Large intestine (tissue), 12 donors: ENCODE measurements at places on chromosomes 2 and 18. TPM values are rescaled to one million over a fixed set of nuclear protein-coding genes. Genes with fewer than 3 reads are reported as not detected.

- H3K36me3 ChIP-seq: no peaks in the 10 kb centered on the region
- no peaks in the 10 kb centered on the region for H3K4me1 ChIP-seq
- no peak overlapping the region for H3K4me3 ChIP-seq
- H3K27me3 ChIP-seq: no peaks in the 10 kb centered on the region
- H3K27ac ChIP-seq: no peak overlapping the region
- peak; percentile 18 for DNase-seq
These were observed 269.2 kb downstream of the NYAP2 start for GRCh38 chr2:225668606-225669266.

- H3K36me3 ChIP-seq: no peaks in the 10 kb centered on the region
- H3K27me3 ChIP-seq: no peaks in the 10 kb centered on the region
- H3K4me3 ChIP-seq: no peak overlapping the region
- H3K4me1 ChIP-seq: no peaks in the 10 kb centered on the region
- H3K27ac ChIP-seq: no peak overlapping the region
These were observed 80.5 kb upstream of the CAVIN2 start for GRCh38 chr2:191927319-191927867.

DNA sequence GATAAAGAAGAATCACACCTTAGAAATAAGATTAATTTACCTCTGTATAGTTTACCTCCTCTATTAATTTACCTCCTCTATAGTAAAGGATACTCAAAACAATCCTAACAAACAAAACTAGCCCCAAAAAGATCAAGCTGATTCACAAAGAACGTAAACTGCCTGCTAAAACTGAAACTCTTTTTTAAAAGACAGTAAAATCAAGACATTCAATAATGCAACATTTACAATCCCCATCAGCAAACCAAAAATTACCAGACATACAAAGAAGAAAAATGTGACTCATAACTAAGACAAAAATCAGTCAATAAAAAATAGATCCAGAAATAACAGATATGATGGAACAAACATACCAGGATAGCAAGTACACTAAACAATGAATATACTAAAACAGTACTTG, 215.7 kb downstream of the ZEB2 start:
- no peaks in the 10 kb centered on the region for H3K36me3 ChIP-seq
- no peaks in the 10 kb centered on the region for H3K4me1 ChIP-seq
- no peaks in the 10 kb centered on the region for H3K27me3 ChIP-seq
- DNase-seq: no peak
- no peak overlapping the region for H3K4me3 ChIP-seq

DNA sequence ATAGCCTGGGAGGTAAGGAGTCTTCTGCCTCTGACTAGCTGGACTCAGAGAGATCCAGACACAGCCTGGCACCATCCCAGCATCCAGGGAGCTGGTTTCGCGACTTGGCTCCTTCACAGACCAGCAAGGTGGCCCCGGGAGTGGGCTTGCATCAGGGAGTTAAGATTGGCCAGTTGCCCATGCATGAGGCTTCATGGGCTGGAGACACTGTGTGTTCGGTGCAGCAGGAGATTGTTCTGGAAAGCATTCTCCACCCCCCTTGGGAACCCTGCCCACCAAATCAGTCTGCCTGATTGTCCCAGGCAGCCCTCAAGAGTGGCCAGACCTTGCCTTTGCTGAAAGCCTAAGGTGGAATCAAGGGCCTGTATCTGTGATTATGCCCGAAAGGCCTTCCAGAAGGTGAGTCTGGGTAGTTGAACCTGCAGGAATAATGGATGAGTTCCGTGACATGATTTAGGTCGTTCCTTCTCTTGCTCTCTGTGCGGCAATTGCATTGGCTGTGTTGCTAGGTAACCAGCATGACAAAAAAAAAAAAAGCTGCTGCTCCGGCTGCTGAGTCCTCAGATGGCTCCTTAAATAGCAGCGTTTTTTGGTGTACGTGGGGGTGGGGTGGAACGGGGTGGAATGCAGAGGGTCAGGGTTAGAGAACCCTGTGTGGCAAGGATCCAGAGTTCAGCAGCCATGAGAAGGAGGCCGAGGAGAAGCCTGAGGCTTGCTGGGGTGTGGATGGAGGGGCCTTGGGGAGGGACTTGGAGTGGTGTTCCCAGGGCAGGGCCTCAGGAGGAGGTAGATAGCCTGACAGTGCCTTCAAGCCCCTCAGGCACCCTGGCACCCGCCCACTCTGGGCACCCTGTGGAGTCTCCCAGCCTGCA, 93.0 kb upstream of the MCFD2 start:
- DNase-seq: peak; percentile 40
- H3K36me3 ChIP-seq: peaks cover 46% of the 10 kb centered on the region
- H3K27ac ChIP-seq: peak overlapping the region; percentile 41
- no peak overlapping the region for H3K4me3 ChIP-seq
- H3K27me3 ChIP-seq: no peaks in the 10 kb centered on the region

ACMSD gene
- 0.34 TPM for polyA plus RNA-seq

- no peak overlapping the region for H3K4me3 ChIP-seq
- no peaks in the 10 kb centered on the region for H3K4me1 ChIP-seq
- H3K27ac ChIP-seq: no peak overlapping the region
- H3K27me3 ChIP-seq: no peaks in the 10 kb centered on the region
- H3K36me3 ChIP-seq: no peaks in the 10 kb centered on the region
These were observed 9.9 kb upstream of the ABHD3 start for GRCh38 chr18:21714474-21714873.

HSPE1 gene
- polyA plus RNA-seq: 268 TPM

GRCh38 chr18:48452861-48453323, 43.7 kb upstream of the ZBTB7C start:
- peaks cover 43% of the 10 kb centered on the region for H3K4me1 ChIP-seq
- H3K36me3 ChIP-seq: no peaks in the 10 kb centered on the region
- no peaks in the 10 kb centered on the region for H3K27me3 ChIP-seq
- peak; percentile 92 for DNase-seq

AGPS gene
- polyA plus RNA-seq: 24.2 TPM

- no peak overlapping the region for H3K27ac ChIP-seq
- no peaks in the 10 kb centered on the region for H3K4me1 ChIP-seq
These were observed 1919.1 kb upstream of the PIK3C3 start for GRCh38 chr18:40035966-40036365.

DNA sequence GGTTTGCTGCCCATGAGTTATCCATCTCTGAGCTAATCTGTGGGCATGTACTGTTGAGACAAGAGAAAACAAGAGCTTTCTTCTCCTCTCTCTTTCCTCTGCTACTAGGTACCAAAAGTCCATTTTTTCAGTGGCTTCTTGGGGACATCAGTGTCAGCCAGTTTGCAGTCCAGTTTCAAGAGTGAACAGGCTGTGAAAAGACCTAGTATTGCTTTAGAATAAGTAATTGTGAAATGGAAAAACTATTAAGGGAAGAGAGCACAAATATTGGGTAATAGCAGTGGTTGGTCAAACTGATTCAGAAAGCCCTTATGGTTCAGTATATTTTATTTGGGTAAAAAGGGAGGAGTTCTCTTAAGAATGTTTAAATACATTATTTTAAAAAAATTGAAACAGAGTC, 33.0 kb upstream of the MEP1B start:
- H3K4me3 ChIP-seq: no peak overlapping the region
- no peak overlapping the region for H3K27ac ChIP-seq
- no peaks in the 10 kb centered on the region for H3K27me3 ChIP-seq
- no peak for DNase-seq
- H3K4me1 ChIP-seq: peaks cover 18% of the 10 kb centered on the region

- no peak for DNase-seq
- peaks cover 19% of the 10 kb centered on the region for H3K36me3 ChIP-seq
- no peak overlapping the region for H3K27ac ChIP-seq
- H3K4me3 ChIP-seq: no peak overlapping the region
These were observed 139.3 kb upstream of the EPAS1 start for GRCh38 chr2:46157966-46158310.

MFF gene
- polyA plus RNA-seq: 87.3 TPM

PPP1R1C gene
- 3.3 TPM for polyA plus RNA-seq

GRCh38 chr2:219452361-219453317, 18.0 kb downstream of the SPEG start:
- H3K4me3 ChIP-seq: no peak overlapping the region
- no peak for DNase-seq
- H3K36me3 ChIP-seq: peaks cover 5% of the 10 kb centered on the region
- H3K27me3 ChIP-seq: peaks cover 42% of the 10 kb centered on the region
- peak overlapping the region; percentile 67 for H3K27ac ChIP-seq

- H3K27me3 ChIP-seq: no peaks in the 10 kb centered on the region
- DNase-seq: no peak
- H3K36me3 ChIP-seq: no peaks in the 10 kb centered on the region
- H3K27ac ChIP-seq: no peak overlapping the region
- no peaks in the 10 kb centered on the region for H3K4me1 ChIP-seq
These were observed 520.5 kb upstream of the CDH7 start for GRCh38 chr18:65230311-65230710.

GRCh38 chr2:201500534-201500933, 49.0 kb downstream of the STRADB start:
- no peaks in the 10 kb centered on the region for H3K4me1 ChIP-seq
- no peaks in the 10 kb centered on the region for H3K36me3 ChIP-seq
- H3K27ac ChIP-seq: no peak overlapping the region

CPS1 gene
- polyA plus RNA-seq: 657 TPM

PLA2R1 gene
- 18.4 TPM for polyA plus RNA-seq

DNA sequence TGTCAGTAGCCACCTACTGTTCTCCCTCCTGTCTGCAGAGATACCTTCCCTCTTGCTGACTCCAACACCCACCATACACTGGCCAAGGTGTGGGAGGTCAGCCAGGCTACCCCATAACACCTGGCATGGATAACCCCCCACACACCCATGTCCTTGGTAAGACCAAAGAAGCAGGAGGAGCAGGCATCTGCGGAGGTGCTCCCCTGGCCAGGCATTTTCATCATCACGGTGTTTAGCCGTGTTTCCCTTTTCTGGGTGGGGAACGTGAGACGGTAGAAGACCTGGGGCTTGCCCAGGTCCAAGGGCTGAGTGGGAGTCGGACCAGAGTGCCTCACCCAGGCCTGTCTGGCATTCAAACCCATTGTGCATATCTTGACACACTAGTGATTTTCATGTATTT, 150.3 kb downstream of the SMAD7 start:
- DNase-seq: no peak
- peak overlapping the region; percentile 92 for H3K27ac ChIP-seq
- no peak overlapping the region for H3K4me3 ChIP-seq
- no peaks in the 10 kb centered on the region for H3K36me3 ChIP-seq
- no peaks in the 10 kb centered on the region for H3K27me3 ChIP-seq

GRCh38 chr2:85448461-85449213, 30.1 kb downstream of the SH2D6 start:
- no peaks in the 10 kb centered on the region for H3K36me3 ChIP-seq
- no peaks in the 10 kb centered on the region for H3K4me1 ChIP-seq
- H3K27me3 ChIP-seq: no peaks in the 10 kb centered on the region
- no peak overlapping the region for H3K27ac ChIP-seq

GRCh38 chr2:112523291-112523777, 18.9 kb upstream of the POLR1B start:
- no peak for DNase-seq
- no peaks in the 10 kb centered on the region for H3K4me1 ChIP-seq
- peaks cover 19% of the 10 kb centered on the region for H3K36me3 ChIP-seq

GRCh38 chr2:73091164-73091563, 19.7 kb upstream of the SFXN5 start:
- peaks cover 38% of the 10 kb centered on the region for H3K4me1 ChIP-seq
- no peaks in the 10 kb centered on the region for H3K27me3 ChIP-seq
- no peak overlapping the region for H3K27ac ChIP-seq
- H3K36me3 ChIP-seq: peaks cover 25% of the 10 kb centered on the region
- no peak for DNase-seq
- H3K4me3 ChIP-seq: no peak overlapping the region

GRCh38 chr2:12675801-12676200, 40.9 kb upstream of the TRIB2 start:
- no peak overlapping the region for H3K27ac ChIP-seq
- H3K4me3 ChIP-seq: no peak overlapping the region
- no peaks in the 10 kb centered on the region for H3K36me3 ChIP-seq

GRCh38 chr2:16246281-16246850, 306.0 kb downstream of the MYCN start:
- H3K27ac ChIP-seq: no peak overlapping the region
- DNase-seq: no peak
- H3K27me3 ChIP-seq: no peaks in the 10 kb centered on the region
- no peaks in the 10 kb centered on the region for H3K36me3 ChIP-seq

CCDC85A gene
- 1.0 TPM for polyA plus RNA-seq

NEURL3 gene
- 0.81 TPM for polyA plus RNA-seq
